Smooth muscle cell of trachea (primary cell): ENCODE measurements at places on chromosomes 6 and 20. TPM values are rescaled to one million over a fixed set of nuclear protein-coding genes. Genes with fewer than 3 reads are reported as not detected.

The TRAPPC3L gene
- 0.15 and 0.17 TPM in 2 replicates for total RNA-seq

The LTB gene
- total RNA-seq = not detected in 2 replicates

The GABRR1 gene
- total RNA-seq = not detected in 2 replicates

The MICB gene
- total RNA-seq = 8.4 and 10.5 TPM in 2 replicates

The KHDRBS2 gene
- not detected in 2 replicates for total RNA-seq

The DUSP15 gene
- total RNA-seq = 0.33 TPM in 1 of 2 replicates, not detected in the other
